ENCODE measurements at places on chromosomes 1 and 21. TPM values are rescaled to one million over a fixed set of nuclear protein-coding genes. Genes with fewer than 3 reads are reported as not detected.

Gene STYXL2
- total RNA-seq, result not detected

Gene CD247
- total RNA-seq, result not detected

Gene GNPAT
- total RNA-seq, result 69.9 TPM

Gene PLA2G2A
- total RNA-seq, result 2.4 TPM

Gene ANKRD13C
- total RNA-seq, result 19.6 TPM

Gene TMEM69
- total RNA-seq, result 28.1 TPM

Gene EVA1C
- total RNA-seq, result not detected

Gene PRDM16
- total RNA-seq, result 69.1 TPM

Gene ISG20L2
- 38.9 TPM for total RNA-seq

Gene TSPAN1
- total RNA-seq, result 4.5 TPM

Gene GBP7
- not detected for total RNA-seq

Gene PRKCZ
- 71.5 TPM for total RNA-seq

Gene F13B
- total RNA-seq, result not detected

Gene DMRTA2
- total RNA-seq, result 0.20 TPM

GRCh38 chr1:18009055-18009454 is 98.5 kb upstream of the IGSF21 start:
- H3K27me3 ChIP-seq, result peaks cover 58% of the 10 kb centered on the region
- H3K4me1 ChIP-seq, result no peaks in the 10 kb centered on the region
- no peak for DNase-seq

- no peaks in the 10 kb centered on the region for H3K36me3 ChIP-seq
- H3K4me1 ChIP-seq, result no peaks in the 10 kb centered on the region
- peak overlapping the region; percentile 60 for H3K27ac ChIP-seq
- DNase-seq, result no peak
- H3K4me3 ChIP-seq, result no peak overlapping the region
These were observed 1298.8 kb downstream of the PLA2G4A start for GRCh38 chr1:188127507-188127906.

DNA sequence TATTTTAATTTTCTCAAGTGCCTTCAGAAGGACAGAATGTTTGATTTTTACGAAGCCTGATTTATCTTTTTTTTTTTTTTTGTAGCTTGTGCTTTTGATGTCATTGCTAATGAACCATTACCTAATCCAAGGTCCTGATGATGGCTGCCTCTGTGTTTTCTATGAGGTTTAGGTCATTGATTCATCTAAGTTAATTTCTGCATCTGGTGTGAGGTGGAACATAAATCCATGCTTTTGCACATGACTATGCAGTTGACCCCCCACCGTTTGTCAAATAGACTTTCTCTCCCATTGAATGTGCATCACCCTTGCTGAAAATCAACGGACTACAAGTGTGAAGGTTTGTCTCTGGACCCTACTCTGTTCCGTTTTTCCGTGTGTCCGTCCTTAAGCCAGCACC is 50.5 kb downstream of the COL6A1 start:
- H3K36me3 ChIP-seq, result peaks cover 2% of the 10 kb centered on the region
- H3K27ac ChIP-seq, result no peak overlapping the region
- no peak overlapping the region for H3K4me3 ChIP-seq
- no peak for DNase-seq
- peaks cover 3% of the 10 kb centered on the region for H3K4me1 ChIP-seq

DNA sequence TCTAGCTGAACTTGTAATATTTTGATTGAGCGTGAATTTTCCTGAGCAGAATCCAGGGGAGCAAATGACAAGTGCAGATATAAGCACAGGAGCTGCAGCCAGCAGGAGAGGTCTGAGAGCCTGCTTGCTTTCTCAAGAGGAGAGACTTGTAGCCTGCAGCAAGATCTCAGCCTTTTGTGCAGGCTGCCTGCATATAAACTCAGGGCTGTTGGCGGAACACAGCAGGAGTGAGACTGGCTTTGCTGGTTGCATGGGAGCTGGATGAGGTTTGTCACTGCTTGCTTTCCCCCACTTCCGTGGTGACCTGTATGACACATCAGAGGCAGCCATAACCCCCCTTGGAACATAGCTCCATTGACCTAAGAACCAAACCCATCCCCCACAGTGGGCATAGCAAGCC is 725.4 kb upstream of the RGS18 start:
- no peak overlapping the region for H3K4me3 ChIP-seq
- no peaks in the 10 kb centered on the region for H3K27me3 ChIP-seq
- no peak for DNase-seq
- peaks cover 4% of the 10 kb centered on the region for H3K4me1 ChIP-seq
- H3K27ac ChIP-seq, result no peak overlapping the region

DNA sequence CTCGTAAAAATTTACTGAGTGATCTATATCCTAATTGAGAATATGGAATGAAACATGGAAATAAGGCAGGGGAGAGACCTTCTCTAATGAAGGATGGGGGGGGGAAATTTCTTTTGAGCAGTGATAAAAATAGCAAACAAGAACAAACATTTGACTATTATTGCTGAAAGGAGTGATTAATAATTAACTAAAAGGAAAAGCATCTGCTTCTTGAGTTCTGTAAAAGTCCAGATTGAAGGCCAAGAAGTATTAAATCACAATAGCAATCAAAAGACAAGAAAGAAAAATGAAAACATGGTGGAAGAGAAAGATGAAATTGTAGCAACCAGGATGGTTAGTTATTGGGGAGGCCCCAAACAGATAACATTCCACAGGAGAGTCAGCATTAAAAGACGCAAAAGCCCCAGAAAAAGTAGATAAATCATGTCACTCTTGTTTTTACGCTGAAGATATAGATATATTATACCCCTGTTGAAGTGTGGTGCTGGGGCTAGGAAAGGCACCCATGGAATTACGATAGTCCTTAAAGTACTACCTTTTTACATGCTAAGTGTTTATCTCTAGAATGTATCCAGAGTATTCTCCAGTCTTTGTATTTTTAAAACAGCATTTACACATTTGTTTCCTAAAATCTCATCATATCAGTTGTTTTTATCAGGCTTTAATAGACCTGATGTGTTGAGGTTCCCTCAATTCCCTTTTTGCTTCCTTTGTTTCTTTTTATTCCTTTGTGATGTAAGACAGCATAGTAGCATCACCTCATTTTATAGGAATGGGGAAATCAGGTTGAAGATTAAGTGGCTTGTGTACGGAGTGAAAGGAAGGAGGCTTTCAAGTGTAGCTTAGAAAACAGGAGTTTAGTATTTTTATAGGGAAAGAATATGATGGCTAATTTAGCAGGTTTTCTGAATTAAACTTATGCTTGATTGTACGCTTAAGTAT is 28.9 kb downstream of the DISP1 start:
- peaks cover 18% of the 10 kb centered on the region for H3K4me1 ChIP-seq
- peaks cover 6% of the 10 kb centered on the region for H3K36me3 ChIP-seq
- H3K27ac ChIP-seq, result peak overlapping the region; percentile 89
- DNase-seq, result no peak

GRCh38 chr1:32910319-32910718 is 9.1 kb upstream of the TMEM54 start:
- no peak overlapping the region for H3K4me3 ChIP-seq
- no peak overlapping the region for H3K27ac ChIP-seq
- no peaks in the 10 kb centered on the region for H3K36me3 ChIP-seq
- no peaks in the 10 kb centered on the region for H3K27me3 ChIP-seq
- H3K4me1 ChIP-seq, result no peaks in the 10 kb centered on the region
- no peak for DNase-seq

DNA sequence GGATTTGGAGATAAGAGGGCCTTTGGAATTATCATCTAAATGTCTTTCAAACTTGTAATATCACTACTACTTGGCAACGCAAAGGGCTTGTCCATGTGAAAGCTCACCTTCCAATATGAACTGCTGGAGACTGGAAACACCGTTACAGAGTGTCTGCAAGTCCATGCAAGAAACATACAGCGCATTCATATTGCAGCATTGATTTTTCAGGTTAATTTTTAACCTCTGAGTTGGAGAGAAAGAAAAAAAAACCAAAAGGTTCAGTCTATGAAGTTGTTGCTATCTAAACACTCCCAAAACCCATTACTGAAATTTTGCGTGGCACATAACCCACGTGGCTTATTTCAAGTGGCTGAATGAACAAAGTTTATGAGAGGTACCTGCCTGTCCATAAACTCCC is 23.8 kb downstream of the DAB1 start:
- H3K27ac ChIP-seq, result no peak overlapping the region
- no peak for DNase-seq
- no peaks in the 10 kb centered on the region for H3K36me3 ChIP-seq
- no peak overlapping the region for H3K4me3 ChIP-seq

GRCh38 chr1:95287825-95288224 is 53.8 kb downstream of the RWDD3 start:
- no peaks in the 10 kb centered on the region for H3K36me3 ChIP-seq

DNA sequence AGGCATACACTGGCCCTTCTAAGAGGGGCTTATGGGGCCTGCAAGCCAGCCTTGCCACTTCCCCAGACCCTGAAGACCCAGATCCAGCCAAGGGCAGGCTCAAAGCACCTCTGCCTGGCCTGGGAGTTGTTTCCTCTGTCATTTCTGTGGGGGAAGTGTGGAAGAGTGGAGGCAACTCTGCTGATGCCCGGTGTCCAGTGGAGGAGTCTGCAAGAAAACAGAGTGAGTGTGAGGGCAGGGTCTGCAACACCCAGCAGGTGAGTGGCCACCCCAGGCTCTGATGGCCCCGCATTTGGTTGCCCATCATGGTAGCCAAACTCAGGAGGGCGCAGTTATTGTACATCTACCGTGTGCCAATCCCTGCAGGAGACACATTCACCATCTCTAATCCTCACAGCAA is 8.4 kb downstream of the CLEC20A start:
- H3K27me3 ChIP-seq, result peaks cover 2% of the 10 kb centered on the region
- no peaks in the 10 kb centered on the region for H3K4me1 ChIP-seq
- no peak overlapping the region for H3K4me3 ChIP-seq
- no peak for DNase-seq

GRCh38 chr1:209207701-209208286 is 375.7 kb upstream of the CAMK1G start:
- peak; percentile 59 for DNase-seq
- peak overlapping the region; percentile 73 for H3K4me3 ChIP-seq
- H3K36me3 ChIP-seq, result no peaks in the 10 kb centered on the region
- H3K27me3 ChIP-seq, result peaks cover 56% of the 10 kb centered on the region
- peaks cover 2% of the 10 kb centered on the region for H3K4me1 ChIP-seq

DNA sequence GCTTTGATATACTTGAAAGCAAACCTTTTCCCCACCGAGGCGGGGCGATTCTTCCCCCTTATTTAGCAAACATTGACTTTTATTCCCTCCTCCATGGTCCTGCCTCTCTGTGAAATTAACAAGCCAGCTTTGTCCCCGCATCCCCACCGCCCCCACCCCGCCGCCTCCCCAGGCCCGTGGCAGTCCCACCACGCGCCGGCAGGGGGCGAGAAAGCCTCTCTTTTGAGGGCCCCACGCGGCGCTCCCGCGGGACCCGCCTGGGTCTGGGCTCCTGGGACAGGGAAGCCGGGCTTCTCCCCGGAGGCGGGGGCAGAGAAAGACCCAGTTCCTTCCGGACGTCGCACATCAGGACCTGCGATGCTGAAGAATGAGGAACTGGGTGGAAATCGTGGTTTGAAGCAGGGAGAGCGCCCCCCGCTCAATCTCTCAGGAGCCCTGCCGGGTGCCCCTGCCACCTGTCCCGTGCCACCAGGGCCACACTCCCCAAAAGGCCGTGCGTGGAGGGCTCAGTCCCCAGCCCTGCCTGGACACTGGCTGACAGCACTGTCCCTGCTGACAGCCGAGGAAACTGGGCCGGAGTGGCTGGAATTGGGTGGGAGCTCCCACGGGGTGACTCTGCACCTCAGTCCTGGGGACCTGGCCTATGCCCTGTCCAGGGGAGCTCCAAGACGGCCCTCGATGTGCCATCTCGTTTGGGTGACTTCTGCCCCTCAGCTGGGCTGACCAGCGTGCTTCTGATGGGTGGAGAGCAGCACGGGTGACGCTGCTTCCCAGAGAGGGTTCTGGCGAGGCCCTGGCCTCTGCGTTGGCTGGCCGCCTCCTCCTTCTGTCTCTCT is 8.6 kb upstream of the ACTRT2 start:
- peaks cover 7% of the 10 kb centered on the region for H3K27me3 ChIP-seq
- H3K4me3 ChIP-seq, result no peak overlapping the region
- peak; percentile 56 for DNase-seq
- H3K4me1 ChIP-seq, result peaks cover 3% of the 10 kb centered on the region

DNA sequence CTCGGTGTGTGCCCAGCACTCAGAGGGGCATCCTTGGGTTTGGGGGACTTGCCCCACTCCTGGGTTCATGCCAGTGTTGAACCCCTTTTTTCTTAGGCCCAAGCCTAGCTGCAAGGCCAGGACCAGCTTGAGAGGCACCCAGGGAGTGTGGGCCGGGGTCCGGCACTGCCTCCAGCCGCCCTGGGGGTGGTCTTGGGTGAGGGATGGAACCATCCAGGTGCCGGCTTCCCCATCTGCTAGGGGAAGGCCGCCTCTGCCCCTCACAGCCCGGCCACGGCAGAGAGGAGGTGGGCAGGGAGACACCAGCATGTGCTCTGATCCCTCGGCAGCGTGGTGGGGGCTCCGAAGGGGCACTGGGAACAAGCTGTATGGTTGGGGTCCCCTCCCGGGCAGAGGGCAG is 50.2 kb upstream of the ARHGEF16 start:
- DNase-seq, result no peak
- H3K36me3 ChIP-seq, result peaks cover 11% of the 10 kb centered on the region
- peaks cover 1% of the 10 kb centered on the region for H3K4me1 ChIP-seq
- H3K27ac ChIP-seq, result no peak overlapping the region
- H3K27me3 ChIP-seq, result no peaks in the 10 kb centered on the region

DNA sequence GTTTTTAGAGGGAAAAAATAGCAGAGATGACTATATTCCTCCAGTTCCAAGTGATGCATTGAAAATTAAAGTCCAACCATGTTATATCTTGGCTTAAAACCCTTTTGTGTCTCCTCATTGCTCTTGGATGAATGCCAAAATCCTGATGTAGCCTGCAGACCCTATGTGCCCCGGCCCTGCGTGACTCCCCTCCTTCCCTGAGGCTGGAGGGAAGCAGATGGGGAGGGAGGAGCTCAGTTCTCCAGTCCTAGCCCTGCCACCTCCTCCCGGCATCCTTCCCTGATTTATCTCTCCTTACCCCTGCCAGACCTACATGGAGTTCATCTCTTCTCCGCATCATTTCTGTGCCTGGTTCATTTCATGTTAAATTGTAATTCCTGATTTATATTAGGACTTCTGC is 397.4 kb downstream of the PTPRU start:
- peak overlapping the region; percentile 68 for H3K27ac ChIP-seq
- no peaks in the 10 kb centered on the region for H3K4me1 ChIP-seq
- H3K4me3 ChIP-seq, result no peak overlapping the region
- DNase-seq, result no peak
- peaks cover 12% of the 10 kb centered on the region for H3K27me3 ChIP-seq

DNA sequence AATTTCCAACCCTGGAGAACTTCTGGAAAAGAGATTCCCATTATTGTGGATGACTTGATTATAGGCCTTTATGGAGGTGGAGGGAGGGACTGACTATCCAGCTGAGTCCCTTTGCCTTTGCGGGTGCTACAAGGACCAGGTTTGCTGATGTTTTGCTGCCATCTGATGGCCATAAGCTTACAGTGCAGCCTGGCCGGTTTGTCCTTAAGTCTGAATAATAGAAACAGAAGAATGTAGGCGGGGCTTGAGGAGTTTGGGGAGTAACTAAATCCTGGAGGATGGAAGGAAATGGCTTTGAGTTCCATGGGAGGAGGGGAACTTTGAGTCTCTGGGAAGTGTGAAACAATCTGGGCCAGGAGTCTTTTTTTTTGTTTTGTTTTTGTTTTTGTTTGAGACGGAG is 55.7 kb upstream of the CD1D start:
- H3K27me3 ChIP-seq, result peaks cover 19% of the 10 kb centered on the region
- H3K36me3 ChIP-seq, result no peaks in the 10 kb centered on the region
- peaks cover 2% of the 10 kb centered on the region for H3K4me1 ChIP-seq
- no peak overlapping the region for H3K4me3 ChIP-seq
- DNase-seq, result peak; percentile 74

GRCh38 chr1:20439282-20439681 is 46.7 kb downstream of the CAMK2N1 start:
- no peaks in the 10 kb centered on the region for H3K36me3 ChIP-seq
- no peak for DNase-seq
- H3K27me3 ChIP-seq, result peaks cover 15% of the 10 kb centered on the region
- H3K4me1 ChIP-seq, result peaks cover 1% of the 10 kb centered on the region
- H3K27ac ChIP-seq, result no peak overlapping the region
